ENCODE measurements at places on chromosomes 5 and 9.
A peak's percentile ranks its signal among the peaks of the same experiment; 100 is the strongest.

- peak; percentile 32 for DNase-seq
Observed at GRCh38 chr5:168706655-168707069, 127.5 kb upstream of the PANK3 start.

DNA sequence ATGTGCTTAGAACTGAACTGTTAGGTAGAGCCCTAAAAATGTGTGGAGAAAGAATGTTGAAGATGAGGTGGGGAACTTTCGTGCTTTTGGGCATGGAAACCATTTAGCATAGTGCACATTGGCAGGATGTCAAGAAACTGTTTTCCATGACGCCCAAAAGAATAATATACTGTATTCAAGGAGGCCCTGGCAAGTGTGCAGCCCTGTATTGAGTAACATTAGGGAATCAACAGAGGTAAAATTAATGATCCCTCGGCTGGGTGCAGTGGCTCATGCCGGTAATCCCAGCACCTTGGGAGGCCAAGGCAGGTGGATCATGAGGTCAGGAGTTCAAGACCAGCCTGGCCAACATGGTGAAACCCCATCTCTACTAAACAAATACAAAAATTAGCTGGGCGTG is 20.9 kb upstream of the PLIN2 start:
- DNase-seq = no peak

DNA sequence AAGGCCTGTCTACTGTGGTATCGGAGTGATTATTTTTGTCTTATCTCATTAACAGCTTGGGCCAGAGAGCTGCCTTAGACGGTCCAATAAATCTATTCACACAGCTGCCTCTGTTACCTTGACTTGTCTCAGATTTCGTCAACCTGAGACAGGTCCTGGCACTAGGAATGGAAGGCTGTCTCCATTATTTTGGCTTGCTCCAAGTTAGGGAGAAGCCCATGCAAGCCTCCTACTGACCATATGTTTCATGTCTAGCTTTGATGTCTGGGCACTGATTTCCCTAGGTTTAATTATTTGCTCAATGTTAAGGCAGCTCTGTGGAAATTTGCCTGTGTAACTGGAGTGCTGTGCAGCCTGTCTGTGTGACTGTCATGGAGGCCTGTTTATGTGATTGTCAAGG is 12.4 kb upstream of the RALGPS1 start:
- no peak for DNase-seq

- no peak for DNase-seq
Observed at GRCh38 chr9:13735181-13735580, 455.7 kb upstream of the MPDZ start.

DNA sequence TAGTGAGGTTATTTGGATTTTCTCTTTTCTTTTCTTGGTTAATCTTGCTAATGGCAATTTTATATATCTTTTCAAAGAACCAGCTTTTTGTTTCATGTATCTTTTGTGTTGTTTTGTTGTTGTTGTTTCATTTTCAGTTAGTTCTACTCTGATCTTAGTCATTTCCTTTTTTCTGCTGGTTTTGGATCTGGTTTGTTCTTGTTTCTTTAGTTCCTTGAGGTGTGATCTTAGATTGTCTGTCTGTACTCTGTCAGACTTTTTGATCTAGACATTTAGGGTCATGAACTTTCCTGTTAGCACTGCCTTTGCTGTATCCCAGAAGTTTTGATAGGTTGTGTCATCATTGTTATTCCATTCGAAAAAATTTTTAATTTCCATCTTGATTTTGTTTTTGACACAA is 399.7 kb downstream of the TLE1 start:
- no peak for DNase-seq

Data from Caki2 (cell line).